Left lung (tissue), 14 donors: ENCODE measurements at places on chromosomes 1 and 21. TPM values are rescaled to one million over a fixed set of nuclear protein-coding genes. Genes with fewer than 3 reads are reported as not detected.

Gene IL19
- polyA plus RNA-seq: not detected

DNA sequence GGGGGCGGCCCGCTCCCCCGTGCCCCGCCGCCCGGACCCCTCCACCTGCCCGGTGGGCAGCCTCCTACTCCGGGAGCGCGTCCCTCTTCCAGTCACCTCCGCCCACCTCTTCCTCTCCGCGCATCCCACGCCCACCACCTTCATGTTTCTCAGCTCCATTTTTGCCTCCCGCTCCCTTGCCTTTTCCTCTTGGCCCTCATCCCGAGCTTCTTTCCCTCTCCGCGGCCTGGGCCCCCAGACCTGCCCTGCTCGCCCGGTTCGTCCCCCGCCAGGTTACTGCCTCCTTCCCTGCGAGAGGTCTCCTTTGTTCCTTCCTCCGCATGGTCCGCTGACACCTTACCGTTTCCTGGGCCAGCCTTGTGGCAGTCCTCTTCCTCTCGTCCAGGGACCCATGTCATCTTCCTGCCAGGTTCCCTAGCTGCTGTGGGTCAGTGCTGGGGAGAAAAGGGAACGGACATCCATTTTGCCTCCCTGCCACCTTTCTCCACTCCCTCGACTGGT lies 563 bp downstream of the QSOX1 start:
- DNase-seq: no peak

GRCh38 chr1:114435088-114435715 lies 75.8 kb downstream of the TRIM33 start:
- no peak for DNase-seq

- no peak for DNase-seq
Observed at GRCh38 chr1:54604572-54605370, 18.6 kb downstream of the FAM151A start.

GRCh38 chr1:58367217-58367616 lies 179.3 kb downstream of the OMA1 start:
- DNase-seq: no peak

DNA sequence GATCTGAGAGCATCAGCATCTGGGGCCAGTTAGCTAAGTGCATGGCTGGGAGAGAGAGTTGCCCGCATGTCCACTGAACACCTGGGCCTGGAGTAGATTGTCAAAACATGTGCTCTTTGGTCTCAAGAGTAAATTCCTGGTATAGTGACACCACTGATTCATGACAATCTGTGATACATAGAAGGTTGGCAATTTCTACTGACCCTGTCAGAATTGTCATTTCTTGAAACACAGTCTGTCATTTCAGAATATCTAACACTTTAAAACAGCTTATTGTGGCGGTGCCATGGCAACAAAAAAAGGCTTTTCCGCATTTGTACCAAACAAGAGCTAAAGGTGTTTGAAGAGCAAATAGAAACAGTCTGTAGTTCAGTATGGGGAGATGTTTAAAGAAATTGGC lies 186.4 kb upstream of the FAM78B start:
- DNase-seq: no peak

DNA sequence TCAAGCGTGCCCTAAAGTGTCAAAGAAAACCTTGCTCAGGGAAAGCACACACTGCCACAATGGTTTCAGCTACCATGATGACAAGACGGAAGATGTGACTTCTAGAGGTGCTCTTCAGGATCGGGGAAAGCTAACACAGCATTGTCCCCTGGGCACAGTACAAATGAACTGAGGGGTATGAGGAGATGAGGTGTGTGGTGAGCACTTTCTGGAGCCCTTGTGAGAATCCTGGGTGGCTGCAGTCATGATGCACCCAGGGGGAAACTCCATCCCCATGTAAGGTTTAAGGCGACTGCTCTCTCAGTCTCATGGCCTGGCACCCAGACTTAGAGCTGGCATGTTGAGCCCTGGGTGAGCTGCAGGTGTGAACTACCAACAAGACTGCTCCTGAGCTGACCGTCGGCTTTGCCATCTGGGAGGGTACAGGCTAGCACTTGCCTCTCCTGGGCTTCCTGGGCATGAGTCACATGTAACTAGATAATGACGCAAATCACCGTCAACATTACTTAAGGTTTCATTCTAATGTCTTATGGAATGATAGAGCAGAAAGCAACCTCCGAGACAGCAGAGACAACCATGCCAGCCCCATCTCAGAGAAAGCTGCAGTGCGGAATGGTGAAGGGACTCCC lies 144.6 kb downstream of the CLIC6 start:
- DNase-seq: no peak

DNA sequence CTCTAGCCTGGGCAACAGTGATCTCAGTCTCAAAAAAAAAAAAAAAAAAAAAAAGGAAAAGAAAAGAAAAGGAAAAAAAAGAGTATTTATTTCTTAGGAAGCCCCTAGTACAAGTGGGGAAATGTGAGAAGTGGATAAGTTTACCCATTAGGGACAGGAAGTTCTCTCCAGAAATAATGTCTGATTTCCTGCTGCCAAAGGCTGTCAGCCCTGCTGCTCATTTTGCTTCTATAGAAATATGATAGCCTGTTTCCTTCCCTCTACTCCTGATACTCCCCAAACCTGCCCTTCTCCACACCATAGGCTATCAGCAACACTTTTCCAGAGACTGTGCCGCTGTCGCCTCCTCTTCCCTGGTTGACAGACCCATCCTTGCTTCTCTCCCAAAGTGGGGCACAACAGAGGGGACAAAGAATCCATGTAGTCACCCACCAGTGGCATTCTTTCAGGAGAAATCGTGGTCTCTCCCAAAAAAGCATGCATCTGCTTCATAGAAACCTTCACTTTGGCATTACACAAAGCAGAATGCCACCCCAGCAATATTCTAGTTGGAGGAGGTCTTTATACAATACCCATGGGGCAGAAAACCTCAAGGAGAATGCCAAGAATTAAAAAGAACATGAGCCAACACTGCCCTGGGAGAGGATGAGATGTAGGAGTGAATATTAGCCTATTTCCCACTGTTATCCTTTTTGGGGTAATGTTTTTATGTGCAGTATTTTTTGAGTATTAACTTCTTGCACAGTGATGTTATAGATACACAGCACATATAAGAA lies 166.3 kb upstream of the NR5A2 start:
- no peak for DNase-seq
